CD8-positive, alpha-beta T cell (primary cell): ENCODE measurements at places on chromosomes 6 and 20.
A peak's percentile ranks its signal among the peaks of the same experiment; 100 is the strongest.

DNA sequence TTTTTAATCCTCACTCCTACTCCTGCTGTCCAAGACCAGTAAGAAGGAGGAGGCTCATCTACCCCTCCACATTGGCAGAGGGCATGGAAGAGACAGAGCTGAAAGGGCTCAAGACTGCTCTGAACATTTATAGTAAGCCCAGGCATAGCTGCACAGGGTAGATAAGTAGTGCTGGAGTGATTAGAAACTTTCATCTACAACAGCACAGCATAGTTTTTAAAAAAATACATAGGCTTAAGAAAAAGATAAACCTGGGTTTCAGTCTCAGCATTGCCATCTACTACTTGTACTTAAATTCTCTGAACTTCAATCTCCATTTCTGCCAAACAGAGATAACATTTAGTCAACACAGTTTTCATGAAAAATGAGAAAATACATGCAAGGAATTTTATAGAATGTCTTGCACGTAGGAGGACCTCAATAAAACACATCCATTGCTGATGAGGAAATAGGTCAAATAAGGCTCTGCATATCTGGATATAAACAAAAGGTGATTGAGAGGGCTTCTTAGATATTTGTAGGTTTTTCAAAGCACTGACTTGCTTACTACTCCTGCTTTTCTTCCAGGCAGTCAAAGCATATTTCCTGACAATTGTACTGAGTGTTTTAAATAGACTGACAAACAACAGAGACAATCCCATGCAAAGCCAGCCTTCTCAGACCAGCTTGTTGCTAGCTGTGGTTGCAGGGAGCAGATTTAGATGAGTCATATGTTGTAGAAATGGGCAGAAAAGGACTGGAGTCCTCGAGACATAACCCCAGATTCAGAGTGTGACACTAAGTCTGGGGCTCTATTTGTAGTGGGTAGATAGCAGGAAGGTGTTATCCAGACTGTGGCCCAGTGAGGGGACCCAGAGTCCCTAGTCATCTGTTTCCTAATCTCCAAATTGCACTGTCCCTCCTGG, 107.4 kb upstream of the TAB2 start:
- DNase-seq: no peak

- DNase-seq: no peak
Observed at GRCh38 chr6:8785223-8785622, 349.9 kb upstream of the SLC35B3 start.

- DNase-seq: no peak
Observed at GRCh38 chr20:21240394-21240793, 62.7 kb upstream of the XRN2 start.

- DNase-seq: no peak
Observed at GRCh38 chr20:38926934-38927616, 858 bp downstream of the FAM83D start.

DNA sequence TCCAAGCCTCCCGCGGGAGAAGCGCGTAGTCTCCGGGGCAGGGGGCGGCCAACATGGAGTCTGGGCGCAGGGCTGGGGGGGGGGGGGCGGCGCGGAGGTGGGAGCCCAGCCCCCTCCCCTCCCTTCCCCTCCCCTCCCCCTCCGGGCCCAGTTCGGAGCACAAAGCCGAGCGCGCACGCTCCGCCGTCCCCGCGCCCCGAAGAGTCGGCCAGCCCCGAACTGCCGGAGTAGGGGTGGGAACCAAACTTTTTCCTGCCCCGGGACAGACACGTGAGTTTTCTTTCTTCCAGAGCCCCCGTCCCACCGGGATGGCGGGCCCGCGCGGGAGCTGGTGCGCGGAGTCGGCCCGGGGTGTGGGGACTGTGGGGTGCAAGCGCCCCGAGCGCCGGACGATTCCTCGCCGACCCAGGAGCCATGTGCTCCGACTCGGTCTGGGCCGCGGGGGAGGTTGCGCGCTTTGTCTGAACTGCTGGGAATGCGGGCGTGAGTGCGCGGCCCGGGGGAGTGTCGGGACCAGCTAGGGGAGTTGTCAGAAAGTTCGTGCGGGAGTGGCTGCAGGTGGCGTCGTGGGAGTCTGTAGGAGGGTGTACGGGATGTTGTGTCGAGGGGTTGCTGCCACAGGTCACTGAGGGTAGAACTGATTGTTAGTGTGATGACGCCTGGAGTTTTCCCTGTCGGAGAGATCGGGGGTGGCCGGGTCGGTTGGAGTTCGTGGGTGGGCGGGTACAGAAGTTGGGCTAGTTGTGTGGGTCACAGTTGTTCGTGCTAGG, 1.2 kb downstream of the TGIF2 start:
- peak; percentile 62 for DNase-seq

GRCh38 chr6:74256381-74256780, 560.4 kb downstream of the CD109 start:
- DNase-seq: no peak

DNA sequence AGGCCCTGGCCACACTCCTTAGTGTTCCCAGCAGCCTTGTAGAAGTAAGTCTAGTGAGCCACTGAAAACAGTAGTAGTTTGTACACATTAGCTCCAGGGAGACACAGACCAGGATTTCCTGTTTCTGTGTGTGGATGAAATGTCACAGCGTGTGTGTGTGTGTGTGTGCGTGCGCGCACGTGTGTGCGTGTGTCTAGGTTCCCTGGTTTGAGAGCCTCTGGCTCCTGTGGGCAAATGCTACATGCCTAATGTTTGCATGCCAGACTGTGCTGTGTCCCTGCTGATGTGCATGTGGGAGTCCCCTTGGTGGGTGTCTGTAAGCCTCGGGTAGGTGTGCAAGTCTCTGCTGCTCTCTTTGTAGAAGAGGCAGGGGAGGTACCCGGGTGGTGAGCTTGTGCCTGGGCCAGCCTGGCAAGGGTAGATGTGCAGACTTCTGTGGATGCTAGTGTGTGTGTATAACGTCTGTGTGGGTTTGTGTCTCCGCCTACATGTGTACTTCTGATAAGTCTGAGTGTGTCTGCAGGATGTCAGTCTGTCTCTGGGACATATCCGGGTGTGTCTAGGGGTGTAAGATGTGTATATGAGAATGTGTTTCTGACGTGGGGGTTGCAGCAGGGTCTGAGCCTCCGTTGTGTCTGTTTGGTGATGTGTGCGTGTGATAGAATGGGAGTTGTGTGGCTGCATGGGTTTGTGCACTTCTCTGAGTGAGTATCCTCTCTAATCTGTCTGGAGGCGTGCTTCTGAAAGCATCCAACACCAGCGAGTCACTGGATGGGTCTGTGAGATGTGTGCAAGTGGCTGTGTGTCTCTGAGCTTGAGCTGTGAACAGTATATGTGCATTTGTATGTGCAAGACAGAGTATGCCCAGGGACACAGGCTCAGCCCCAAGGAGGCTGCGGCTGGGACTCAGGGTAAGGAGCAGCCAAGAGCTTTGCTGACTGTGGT, 19.0 kb upstream of the TLDC2 start:
- peak; percentile 11 for DNase-seq

GRCh38 chr6:52059821-52060220, 27.6 kb downstream of the PKHD1 start:
- no peak for DNase-seq
